Activated naive CD8-positive, alpha-beta T cell treated with anti-CD3 and anti-CD28 coated beads for 36 hours (primary cell): ENCODE measurements at places on chromosomes 3 and 15. TPM values are rescaled to one million over a fixed set of nuclear protein-coding genes. Genes with fewer than 3 reads are reported as not detected.

DNA sequence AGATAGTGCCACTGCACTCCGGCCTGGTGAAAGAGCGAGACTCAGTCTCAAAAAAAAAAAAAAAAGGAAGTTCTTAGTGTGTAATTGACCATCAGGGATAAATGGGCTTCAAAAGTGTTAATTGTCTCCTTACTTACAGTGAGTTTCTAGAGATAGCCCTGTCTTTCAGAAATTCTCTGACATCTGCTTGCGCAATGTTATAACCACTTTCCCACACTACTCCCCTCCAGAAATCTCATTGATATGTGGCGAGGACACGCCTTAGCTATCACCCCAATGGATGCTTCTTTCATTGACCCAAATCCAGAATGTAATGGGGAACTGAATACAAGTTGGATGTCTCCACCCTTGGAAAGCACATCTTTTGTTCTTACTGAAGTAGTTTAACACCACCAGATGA, 70.9 kb downstream of the GMPS start:
- DNase-seq, result no peak

DNA sequence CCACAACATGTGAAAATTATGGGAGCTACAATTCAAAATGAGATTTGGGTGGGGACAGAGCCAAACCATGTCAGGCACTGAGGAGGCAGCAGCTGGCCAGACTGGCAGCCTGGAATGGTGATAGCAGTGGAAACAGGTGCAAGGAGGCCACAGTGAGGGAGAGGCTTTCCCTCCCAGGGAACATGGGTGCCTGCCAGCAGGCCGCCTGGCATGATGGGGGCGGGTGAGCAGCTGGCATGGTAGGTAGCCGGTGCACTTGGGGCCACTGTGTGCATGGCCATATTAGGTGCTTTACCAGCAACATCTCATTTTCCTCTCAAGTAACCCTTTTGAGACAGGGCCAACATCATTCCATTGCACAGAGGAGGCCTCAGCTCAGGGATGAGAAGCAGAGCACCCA, 18.3 kb upstream of the MRPS22 start:
- DNase-seq, result no peak

- DNase-seq, result peak; percentile 22
Observed at GRCh38 chr3:172102123-172102882, 62.9 kb downstream of the FNDC3B start.

Gene SLC6A11
- not detected for total RNA-seq

Gene SAXO2
- total RNA-seq, result 2.4 TPM
